ENCODE measurements at places on chromosomes 5 and 9. TPM values are rescaled to one million over a fixed set of nuclear protein-coding genes. Genes with fewer than 3 reads are reported as not detected.

GLT6D1 gene
- not detected for total RNA-seq

NR2F1 gene
- total RNA-seq = 24.6 TPM

CLIC3 gene
- not detected for total RNA-seq

KCNIP1 gene
- total RNA-seq = not detected

SPATA31D4 gene
- total RNA-seq = not detected

EIF4E1B gene
- not detected for total RNA-seq

STK32A gene
- total RNA-seq = not detected

RBM22 gene
- total RNA-seq = 20.1 TPM

SLC36A2 gene
- total RNA-seq = not detected

SLC28A3 gene
- not detected for total RNA-seq

PCDHB4 gene
- total RNA-seq = under 0.01 TPM

SARDH gene
- total RNA-seq = 0.91 TPM

PCDHB2 gene
- under 0.01 TPM for total RNA-seq

FBXL7 gene
- total RNA-seq = 4.0 TPM

ZNF608 gene
- total RNA-seq = 12.2 TPM

CCDC171 gene
- 1.6 TPM for total RNA-seq

FAM78A gene
- 1.9 TPM for total RNA-seq

CFAP77 gene
- total RNA-seq = not detected

TIMD4 gene
- not detected for total RNA-seq

SLC34A1 gene
- not detected for total RNA-seq

BTNL8 gene
- total RNA-seq = not detected

SPATA31E1 gene
- not detected for total RNA-seq

SLC45A2 gene
- total RNA-seq = not detected

MYO10 gene
- 111 TPM for total RNA-seq

NKD2 gene
- total RNA-seq = not detected

CRHBP gene
- total RNA-seq = 0.15 TPM

NRG2 gene
- total RNA-seq = under 0.01 TPM

ERCC8 gene
- 16.7 TPM for total RNA-seq

SMIM33 gene
- under 0.01 TPM for total RNA-seq

PTGS1 gene
- total RNA-seq = under 0.01 TPM

QRFP gene
- not detected for total RNA-seq

TAF11L6 gene
- not detected for total RNA-seq

ARHGEF39 gene
- 1.5 TPM for total RNA-seq

RGS7BP gene
- total RNA-seq = 0.32 TPM

FANCG gene
- 18.5 TPM for total RNA-seq

DRD1 gene
- not detected for total RNA-seq

SAPCD2 gene
- 19.3 TPM for total RNA-seq

SLC1A3 gene
- 1.2 TPM for total RNA-seq

SCAMP1 gene
- 58.8 TPM for total RNA-seq

TAF11L5 gene
- total RNA-seq = not detected

RORB gene
- under 0.01 TPM for total RNA-seq

ECM2 gene
- 0.32 TPM for total RNA-seq

AHRR gene
- total RNA-seq = 12.3 TPM

LCN15 gene
- total RNA-seq = not detected

IFNA2 gene
- not detected for total RNA-seq

FOXD4L4 gene
- total RNA-seq = under 0.01 TPM

PCDHGA1 gene
- total RNA-seq = 0.32 TPM

ALDOB gene
- not detected for total RNA-seq

C9orf50 gene
- total RNA-seq = not detected

BRINP1 gene
- total RNA-seq = not detected

RNF208 gene
- total RNA-seq = not detected

SHISAL2B gene
- total RNA-seq = not detected

OR2Y1 gene
- total RNA-seq = not detected

NR5A1 gene
- total RNA-seq = not detected

PIP5KL1 gene
- 0.91 TPM for total RNA-seq

C5orf46 gene
- total RNA-seq = 1.1 TPM

ADRA1B gene
- not detected for total RNA-seq

TICAM2 gene
- total RNA-seq = 1.3 TPM

INSL4 gene
- total RNA-seq = not detected

Measured in epithelial cell of umbilical artery (primary cell).